ENCODE measurements at places on chromosomes 13 and 19.

GRCh38 chr13:35704331-35704730 lies 227.8 kb upstream of the MAB21L1 start:
- no peak for DNase-seq

- DNase-seq, result no peak
These were observed 2.1 kb upstream of the RSPH6A start for GRCh38 chr19:45817010-45817724.

GRCh38 chr19:4657262-4657661 lies 12.9 kb downstream of the MYDGF start:
- no peak for DNase-seq

DNA sequence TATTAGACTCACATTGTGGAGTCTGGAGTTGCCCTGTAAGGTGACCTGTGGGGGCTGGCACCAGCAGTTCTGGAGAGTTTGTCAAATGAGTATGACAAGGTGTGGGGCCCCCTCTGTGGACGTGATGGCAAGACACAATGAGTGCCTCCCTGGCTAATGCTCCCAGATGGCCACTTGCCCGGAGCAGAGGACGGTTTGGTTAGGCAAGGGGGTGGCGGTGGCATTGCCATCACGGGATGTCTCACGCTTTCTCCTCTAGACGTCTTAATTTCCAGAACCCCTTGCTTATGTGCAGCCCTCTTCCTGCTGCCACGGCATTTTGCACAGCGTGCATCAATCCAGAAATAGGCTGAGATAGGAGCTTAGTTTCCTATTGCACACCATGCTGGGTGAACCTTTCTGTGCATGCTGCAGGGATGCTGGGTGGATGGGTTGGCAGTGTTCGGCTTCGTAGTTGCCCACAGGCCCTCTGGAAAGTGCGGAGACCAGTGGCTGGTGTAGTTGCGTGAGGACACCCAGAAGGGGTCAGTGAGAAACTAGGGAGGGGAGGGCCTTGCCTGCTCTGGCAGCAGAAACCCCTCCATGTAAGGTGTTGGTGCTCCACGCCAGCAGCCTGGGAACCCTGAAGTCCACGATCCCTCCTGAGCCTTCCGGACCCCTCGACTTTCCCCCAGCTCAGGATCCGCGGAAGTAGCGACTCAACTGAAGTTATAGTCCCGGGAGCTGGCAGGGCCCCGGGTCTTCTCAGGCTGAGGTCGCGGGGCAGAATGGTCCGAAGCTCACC lies 18.1 kb upstream of the LRP3 start:
- DNase-seq, result no peak

DNA sequence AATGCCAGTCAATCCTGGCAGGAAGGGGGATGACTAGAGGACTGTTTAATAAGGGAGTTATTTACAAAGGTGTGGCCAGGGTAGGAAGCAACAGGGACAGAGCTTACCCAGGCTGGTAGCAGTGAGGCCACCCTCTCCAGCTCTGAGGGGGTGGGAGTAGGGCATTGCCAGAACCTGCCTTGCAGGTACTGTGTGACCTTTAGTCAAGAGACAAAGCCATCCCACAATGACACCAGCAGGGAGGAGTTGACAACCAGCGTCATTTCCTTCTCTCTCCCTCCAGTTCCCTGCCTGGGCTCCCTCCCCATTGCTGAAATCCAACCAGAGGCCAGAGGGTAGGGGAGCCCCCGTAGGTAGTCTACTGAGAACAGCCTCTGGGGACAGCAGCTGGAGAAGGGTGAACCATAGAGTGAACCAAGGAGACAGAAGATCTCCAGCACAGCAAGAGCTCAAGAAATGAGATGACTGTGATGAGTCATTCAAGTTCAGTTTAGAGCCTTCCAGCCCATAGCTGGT lies 33.3 kb upstream of the SPATA13 start:
- no peak for DNase-seq

- no peak for DNase-seq
These were observed 126.6 kb upstream of the MCF2L start for GRCh38 chr13:112842343-112842856.

GRCh38 chr13:55554741-55555140 lies 1586.0 kb upstream of the PRR20A start:
- DNase-seq, result no peak

DNA sequence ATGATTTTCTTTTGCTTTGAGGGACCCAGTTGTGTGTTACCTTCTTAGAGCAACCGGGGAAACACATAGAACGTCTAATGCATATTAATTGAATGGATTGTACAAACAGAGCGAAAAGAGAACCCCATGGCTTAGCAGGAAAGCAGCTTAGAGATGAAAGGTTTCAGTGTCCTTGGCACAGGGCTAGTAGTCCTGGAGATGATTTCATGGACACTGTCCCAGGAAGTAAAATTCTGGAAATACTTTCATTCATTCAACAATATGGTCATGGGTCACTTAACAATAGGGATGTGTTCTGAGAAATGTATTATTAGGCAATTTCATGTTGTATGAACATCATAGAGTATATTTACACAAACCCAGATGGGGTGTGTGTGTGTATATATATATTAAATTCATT lies 9.7 kb upstream of the FUT2 start:
- DNase-seq, result no peak

- DNase-seq, result no peak
These were observed 651.2 kb upstream of the MIR17HG start for GRCh38 chr13:90696254-90696653.

DNA sequence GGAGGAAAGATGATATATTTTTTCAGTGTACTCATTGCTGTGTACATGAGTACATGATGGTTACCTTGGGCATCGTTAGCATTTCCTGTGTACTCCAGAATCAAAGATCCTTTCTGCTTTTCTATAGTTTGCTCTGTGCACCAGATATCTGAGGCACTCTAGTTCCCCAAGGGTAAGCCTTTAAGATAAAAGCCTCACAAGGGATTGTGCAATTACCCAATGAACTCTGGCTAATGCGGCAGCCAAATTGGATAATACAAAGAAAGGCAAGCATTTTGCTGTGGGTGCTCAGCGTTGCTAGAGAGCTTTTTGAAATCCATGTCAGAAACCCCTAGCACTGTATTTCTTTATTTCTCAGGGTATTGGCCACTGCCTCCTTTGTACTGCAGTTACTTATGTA lies 2.9 kb downstream of the CYSLTR2 start:
- no peak for DNase-seq

- DNase-seq, result no peak
These were observed 12.1 kb upstream of the ANGPTL8 start for GRCh38 chr19:11227195-11227886.

GRCh38 chr13:114328034-114328433 lies 13.7 kb downstream of the CHAMP1 start:
- no peak for DNase-seq

DNA sequence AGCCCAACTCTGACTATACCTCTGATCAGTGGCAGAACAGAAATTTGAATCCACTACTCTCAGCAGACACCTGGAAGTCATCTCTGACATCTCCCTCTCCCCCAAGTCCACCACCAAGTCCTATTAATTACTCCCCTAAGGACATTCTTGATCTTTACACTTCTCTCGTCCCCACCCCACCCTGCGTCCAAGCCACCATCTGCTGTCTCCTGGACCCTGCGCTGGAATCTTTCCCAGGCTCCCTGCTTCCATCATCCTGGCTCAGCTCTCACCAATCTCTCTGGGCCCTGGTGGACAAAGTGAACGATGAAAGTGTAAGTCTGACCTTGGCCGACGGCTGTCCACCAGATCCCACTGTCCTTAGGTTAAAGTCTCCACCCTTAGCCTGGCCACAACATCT lies 145.6 kb upstream of the GJB6 start:
- no peak for DNase-seq

DNA sequence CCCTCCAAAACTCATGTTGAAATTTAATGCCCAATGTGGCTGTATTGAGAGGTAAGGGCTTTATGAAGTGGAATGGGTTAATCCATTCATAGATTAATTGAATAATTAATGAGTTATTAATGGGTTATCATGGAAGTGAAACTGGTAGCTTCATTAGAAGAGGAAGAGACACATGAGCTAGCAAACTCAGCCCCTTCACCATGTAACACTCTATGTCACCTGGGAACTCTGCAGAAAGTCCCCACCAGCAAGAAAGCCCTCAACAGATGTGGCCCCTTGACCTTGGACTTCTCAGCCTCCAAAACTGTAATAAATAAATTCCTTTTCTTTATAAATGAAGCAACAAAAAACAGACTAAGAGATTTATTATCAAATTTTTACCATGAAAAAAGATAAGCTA lies 223.5 kb downstream of the KLF12 start:
- no peak for DNase-seq

DNA sequence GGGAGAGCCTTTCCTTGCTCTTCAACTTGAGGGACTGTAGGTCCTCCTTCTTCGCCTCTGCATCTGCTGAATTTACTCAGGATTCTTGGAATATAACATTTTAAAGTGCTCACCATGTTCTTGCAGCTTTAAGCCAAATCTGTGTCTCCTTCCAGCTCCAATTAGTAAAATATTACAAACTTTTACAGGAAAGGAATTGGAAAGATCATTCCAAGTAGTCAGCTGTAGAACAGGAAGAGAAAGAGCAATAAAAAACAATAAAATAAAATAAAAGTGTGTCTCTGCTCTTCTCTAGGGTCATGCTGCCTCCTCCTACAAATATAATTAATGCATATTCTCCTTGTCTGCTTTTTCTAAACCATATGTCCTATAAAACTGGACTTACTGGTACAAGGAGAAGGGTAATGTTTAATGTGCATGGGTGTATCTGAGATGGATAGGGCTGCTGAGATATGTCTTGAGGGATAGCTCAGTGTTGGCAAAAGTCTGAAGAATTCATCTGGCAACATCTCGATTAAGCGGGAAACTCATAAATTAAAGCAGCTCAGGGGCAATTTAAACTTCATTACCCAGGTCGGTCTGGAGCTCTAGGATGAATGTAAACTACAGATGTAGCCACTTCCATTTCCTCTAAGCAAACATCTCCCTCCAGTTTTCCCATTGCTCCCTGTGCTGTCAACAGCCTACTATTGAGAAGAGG lies 25.0 kb downstream of the ENOX1 start:
- DNase-seq, result no peak

DNA sequence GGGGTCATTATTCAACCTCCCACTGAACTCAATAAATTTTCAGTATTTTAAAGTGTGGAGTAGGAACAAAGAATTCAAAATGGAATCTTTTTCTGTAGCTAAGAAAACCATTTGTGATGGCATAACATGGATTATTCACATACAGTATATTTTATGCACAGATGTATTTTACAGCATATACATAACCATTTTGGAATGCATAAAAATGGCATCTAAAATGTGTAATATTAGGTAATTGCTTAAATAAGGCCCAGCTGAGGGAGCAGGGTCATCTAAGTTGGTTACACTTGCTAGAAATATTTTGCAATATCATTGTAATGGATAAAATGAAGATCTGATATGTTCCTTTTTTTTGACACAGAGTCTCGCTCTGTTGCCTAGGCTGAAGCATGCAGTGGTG lies 146.9 kb downstream of the LMO7 start:
- DNase-seq, result no peak

GRCh38 chr13:98503175-98504028 lies 73.5 kb downstream of the STK24 start:
- no peak for DNase-seq

- no peak for DNase-seq
These were observed 24.4 kb downstream of the PLA2G4C start for GRCh38 chr19:48085904-48086864.

GRCh38 chr19:4342314-4342614 lies 1.1 kb upstream of the MPND start:
- no peak for DNase-seq

DNA sequence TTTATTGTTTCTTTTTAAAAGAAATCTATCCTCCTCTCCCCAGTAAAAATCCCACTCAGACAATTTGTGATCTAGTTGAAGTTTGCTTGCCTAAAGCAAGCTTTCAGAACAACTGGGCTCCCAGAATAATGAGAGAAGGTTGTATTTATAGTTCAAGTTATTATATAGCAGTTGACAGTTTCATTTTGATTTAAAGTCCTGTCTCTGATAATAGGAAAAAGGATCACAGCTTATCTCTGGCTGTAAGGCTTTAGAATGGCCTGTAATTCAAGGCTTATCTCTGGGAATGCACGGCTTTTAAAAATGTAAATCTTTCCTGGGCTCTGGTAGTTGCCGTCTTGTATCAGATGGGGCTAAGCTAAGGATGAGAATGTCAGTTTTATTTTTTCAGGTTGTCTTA lies 123.3 kb upstream of the TMTC4 start:
- DNase-seq, result no peak

DNA sequence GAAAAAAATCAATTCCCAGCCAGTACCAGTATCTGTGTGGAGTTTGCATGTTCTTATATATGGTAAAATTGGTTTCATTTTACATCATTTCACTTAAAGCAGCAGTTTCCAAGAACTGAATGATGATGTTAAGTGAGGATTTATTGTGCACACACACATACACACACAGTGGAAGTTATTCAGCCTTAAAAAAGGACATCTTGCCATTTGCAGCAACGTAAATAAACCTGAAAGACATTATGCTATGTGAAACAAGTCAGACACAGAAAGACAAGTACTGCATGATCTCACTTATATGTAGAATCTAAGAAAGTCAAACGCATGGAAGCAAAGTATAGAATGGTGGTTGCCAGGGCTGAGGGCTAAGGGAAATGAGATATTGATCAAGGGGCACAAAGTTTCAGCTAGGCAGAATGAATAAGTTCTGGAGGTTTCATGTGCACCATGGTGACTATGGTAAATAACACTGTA lies 5.3 kb downstream of the SIGLECL1 start:
- no peak for DNase-seq

GRCh38 chr19:42281146-42281826 lies 12.2 kb downstream of the CIC start:
- DNase-seq, result no peak

DNA sequence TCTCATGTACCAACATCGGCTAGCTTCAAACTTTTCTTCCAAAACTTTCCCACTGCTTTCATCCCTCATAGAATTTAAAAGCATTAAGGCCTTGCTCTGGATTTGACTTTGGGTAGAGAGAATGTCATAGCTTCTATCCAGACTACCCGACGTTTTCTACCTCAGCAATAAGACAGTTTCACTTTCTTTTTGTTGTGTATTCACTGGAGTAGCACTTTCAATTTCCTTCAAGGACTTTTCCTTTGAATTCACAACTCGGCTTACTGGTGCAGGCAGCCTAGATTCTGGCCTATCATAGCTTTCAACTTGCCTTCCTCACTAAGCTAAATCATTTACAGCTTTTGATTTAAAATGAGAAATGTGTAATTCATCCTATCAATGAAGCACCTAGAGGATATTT lies 420.4 kb upstream of the GPC6 start:
- no peak for DNase-seq

- DNase-seq, result no peak
These were observed 43.1 kb downstream of the COL4A1 start for GRCh38 chr13:110263888-110264287.

- no peak for DNase-seq
These were observed at the start of gene GPR183 for GRCh38 chr13:99307247-99307646. GPR183 (minus strand) TSS chr13:99307399; CDS start chr13:99296145, 11,254 bp downstream.

DNA sequence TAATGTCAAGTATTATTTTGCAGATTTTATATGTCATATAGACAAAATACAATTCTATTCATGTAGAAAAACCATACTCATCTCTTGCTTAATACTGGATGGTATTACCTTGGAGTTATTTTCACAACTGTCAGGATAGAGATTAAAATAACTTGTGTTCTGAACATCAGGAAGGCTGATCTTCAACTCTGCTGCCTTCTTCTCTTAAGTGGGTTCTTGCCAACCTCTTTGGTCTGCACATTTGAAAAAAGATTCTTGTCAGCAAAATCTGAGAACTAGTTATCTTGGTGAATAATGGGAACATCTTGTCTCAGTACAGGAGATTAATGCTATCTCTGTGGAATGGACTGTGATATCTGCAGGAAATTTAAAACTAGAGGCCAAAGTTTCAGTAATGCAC lies 95.2 kb upstream of the FAM216B start:
- DNase-seq, result no peak

Measured in vagina (tissue), 2 donors.